ENCODE measurements at places on chromosomes 3 and 15. TPM values are rescaled to one million over a fixed set of nuclear protein-coding genes. Genes with fewer than 3 reads are reported as not detected.

The CPNE4 gene
- not detected for total RNA-seq

GRCh38 chr3:40366203-40367162 is 20.5 kb upstream of the ENTPD3 start:
- H3K4me3 ChIP-seq, result no peak overlapping the region
- H3K36me3 ChIP-seq, result no peaks in the 10 kb centered on the region
- peaks cover 28% of the 10 kb centered on the region for H3K27me3 ChIP-seq
- H3K27ac ChIP-seq, result no peak overlapping the region

- H3K4me1 ChIP-seq, result no peaks in the 10 kb centered on the region
- H3K4me3 ChIP-seq, result no peak overlapping the region
- no peak overlapping the region for H3K27ac ChIP-seq
- DNase-seq, result no peak
- no peaks in the 10 kb centered on the region for H3K36me3 ChIP-seq
Measured at GRCh38 chr3:69420781-69421520, 35.1 kb upstream of the FRMD4B start.

The ERICH6 gene
- 0.81 TPM for total RNA-seq

The RYR3 gene
- total RNA-seq, result not detected

DNA sequence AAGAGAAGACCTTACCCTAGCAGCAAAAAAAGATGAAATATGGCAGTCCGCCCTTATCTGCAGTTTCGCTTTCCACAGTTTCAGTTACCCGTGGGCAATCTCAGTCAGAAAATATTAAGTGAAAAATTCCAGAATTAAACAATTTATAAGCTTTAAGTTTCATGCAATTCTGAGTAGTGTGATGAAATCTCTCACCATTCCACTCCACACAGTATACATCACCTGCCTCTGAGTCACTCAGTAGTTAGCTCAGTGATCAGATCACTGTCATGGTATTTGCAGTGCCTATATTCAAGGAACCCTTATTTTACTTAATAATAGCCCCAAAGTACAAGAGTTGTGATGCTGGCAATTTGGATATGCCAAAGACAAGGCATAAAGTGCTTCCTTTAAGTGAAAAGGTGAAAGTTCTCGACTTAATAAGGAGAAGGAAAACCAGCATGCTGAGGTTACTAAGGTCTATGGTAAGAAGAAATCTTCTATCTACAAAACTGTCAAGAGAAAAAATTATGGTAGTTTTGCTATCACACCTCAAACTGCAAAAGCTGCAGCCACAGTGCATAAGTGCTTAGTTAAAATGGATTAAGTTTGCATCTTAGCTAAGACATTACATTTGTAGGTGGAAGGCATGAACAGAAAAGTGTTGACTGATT is 48.1 kb downstream of the HSPBAP1 start:
- no peak overlapping the region for H3K4me3 ChIP-seq
- no peaks in the 10 kb centered on the region for H3K27me3 ChIP-seq
- no peak for DNase-seq
- H3K27ac ChIP-seq, result no peak overlapping the region

DNA sequence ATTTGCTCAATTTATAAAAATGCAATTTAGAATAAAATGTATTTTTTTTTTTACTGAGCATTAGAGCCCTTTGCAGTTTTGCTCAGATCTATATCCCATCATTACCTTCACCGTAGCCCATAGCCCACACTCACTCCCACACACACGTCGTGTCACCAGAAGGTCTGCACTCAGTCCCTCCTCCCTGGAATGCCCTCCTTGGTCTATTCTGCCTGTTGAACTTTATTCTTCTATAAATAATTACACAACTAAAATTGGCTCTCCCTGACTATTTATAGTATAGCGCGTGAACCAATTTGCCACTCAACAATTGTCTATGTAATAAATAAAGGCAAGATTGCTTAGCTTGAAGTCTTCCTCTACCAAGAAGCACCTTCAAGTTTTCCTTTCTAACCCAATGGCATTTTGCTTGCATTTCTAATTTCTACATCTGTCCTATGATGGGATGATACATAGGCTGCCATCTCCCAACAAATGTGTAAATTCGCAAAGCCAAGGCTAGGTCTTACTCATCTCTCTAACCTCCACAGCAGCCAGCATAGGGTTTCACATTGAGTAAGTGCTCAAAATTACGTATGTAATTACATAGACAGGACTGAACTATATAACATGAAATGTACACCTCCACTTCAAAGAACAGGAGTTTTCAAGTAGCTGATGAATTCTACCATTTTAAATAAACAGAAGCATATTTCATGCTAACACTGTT is 172.0 kb upstream of the HES1 start:
- H3K27ac ChIP-seq, result peak overlapping the region; percentile 17
- DNase-seq, result peak; percentile 36

- no peaks in the 10 kb centered on the region for H3K4me1 ChIP-seq
- peaks cover 2% of the 10 kb centered on the region for H3K27me3 ChIP-seq
- H3K36me3 ChIP-seq, result no peaks in the 10 kb centered on the region
- no peak overlapping the region for H3K4me3 ChIP-seq
- no peak overlapping the region for H3K27ac ChIP-seq
- DNase-seq, result no peak
Measured at GRCh38 chr3:169954142-169954756, 12.4 kb upstream of the SEC62 start.

The SNAP23 gene
- 49.1 TPM for total RNA-seq

DNA sequence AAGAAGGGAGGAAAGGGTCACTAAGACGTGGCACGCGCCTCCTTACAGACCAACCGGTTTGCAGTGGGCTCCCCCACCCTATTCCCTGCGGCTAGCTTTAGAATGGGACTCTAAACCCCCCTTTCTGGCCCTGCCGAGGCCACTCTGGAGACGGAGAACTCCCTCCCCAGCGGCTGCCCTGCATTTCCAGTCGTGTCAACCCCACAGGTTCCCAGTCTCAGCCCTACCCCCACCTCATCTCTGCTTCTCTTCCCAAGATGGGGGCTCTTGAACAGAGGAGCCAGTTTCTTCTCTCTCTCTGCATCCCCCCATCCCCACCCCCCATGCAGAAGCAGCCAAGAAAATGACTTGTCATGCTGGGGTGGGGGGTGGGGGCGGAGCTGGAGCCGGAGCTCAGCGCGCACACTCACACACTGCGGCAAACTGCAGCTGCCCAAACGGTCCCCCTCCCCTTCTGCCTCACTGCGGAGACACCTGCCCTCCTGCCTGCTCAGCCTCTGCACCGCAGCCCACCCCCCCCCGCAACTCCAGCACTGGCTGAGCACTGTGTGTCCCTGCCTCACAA is 871 bp downstream of the MAP1A start:
- no peak for DNase-seq
- peaks cover 49% of the 10 kb centered on the region for H3K4me1 ChIP-seq
- H3K4me3 ChIP-seq, result no peak overlapping the region
- H3K27ac ChIP-seq, result no peak overlapping the region

GRCh38 chr3:16189201-16189600 is 14.7 kb downstream of the GALNT15 start:
- DNase-seq, result no peak
- no peaks in the 10 kb centered on the region for H3K27me3 ChIP-seq
- H3K4me1 ChIP-seq, result peaks cover 4% of the 10 kb centered on the region
- H3K4me3 ChIP-seq, result no peak overlapping the region
- H3K27ac ChIP-seq, result no peak overlapping the region

The BAHD1 gene
- 26.0 TPM for total RNA-seq

Measured in activated CD4-positive, alpha-beta memory T cell treated with anti-CD3 and anti-CD28 coated beads, Interleukin-2, amount 10 ng/mL, durations not matched to agents 7 days and 5 days (primary cell).